ENCODE measurements at places on chromosomes 11 and 22.

DNA sequence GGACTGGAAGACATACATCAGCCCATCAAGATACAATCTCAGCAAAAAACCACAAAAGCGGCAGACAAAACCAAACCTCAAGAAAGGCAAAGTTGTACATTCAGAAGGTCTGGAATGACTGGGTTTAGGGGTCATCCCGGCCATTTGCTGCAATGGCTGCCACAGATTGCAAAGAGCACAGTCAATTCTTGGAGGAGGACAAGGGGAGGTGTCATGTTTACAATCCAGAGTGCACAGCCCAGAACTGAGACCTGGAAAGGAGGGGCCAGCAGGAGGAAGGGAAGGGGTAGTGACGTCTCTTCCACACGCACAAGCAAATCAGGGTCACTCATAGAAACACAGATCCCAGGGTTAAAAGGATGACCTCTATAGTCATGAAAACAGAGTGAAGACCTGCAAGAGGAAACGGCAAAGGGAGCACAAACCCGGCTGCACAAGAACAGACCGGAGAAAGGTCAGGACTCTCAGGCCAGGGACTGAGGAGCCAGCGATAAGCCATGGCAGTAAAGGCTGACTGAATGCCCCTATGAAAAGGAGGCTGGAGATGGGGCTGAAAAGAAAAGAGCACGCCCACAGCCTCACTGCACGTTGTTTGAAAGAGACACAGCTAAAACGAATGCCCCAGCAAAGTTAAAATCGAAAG is 18.2 kb upstream of the MUC5AC start:
- DNase-seq, result no peak

- DNase-seq, result peak; percentile 84
Observed at GRCh38 chr22:21712751-21713427, 22.7 kb downstream of the YPEL1 start.

DNA sequence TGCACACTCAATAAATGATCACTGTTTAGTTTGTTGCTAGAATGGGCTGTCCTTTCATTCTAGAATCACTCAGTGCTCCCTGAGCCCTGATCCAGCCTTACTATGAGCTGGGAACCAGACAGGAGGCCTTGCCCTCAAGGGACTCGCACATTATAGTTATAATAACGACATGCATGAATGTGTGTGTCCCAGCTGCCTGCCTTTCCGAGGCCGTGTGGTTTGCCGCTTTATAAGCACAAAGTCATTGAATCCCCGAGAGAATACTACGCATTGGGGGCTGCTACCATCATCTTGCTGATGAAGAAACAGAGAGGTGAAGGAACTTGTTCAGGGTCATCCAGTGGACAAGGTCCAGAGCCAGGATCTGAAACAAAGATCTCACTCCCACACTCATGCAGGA is 75.7 kb downstream of the NFAM1 start:
- DNase-seq, result no peak

DNA sequence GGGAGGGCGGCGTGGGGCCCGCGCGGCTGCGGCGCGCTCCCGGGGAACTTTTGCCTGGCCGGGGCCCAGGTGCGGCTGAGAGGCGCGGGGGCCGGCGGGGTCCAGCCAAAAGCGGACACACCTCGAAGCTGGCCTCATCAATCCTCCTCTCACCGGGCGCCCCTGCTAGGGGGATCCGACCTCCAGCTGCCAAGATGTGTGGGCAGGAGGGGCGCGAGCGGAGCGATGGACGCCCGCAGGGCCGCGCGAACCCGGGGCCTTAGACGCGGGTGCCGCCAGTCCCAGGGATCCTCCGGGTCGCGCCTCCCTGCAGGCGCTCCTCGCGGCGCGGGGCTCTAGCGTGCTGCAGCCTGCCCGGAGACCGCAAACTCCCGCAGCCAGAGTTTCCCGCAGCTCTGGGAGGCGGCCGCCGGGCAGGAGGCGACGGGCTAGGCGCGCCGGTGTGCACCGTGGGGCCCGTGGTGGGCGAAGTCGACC is 785 bp downstream of the IGSF9B start:
- no peak for DNase-seq

- DNase-seq, result peak; percentile 75
Observed at GRCh38 chr11:6473451-6474412, at the start of gene TRIM3. TRIM3 (minus strand) TSS chr11:6473941; CDS start chr11:6465695, 8,246 bp downstream.

All from NB4 (cell line).